ENCODE measurements at places on chromosomes 3 and 15. TPM values are rescaled to one million over a fixed set of nuclear protein-coding genes. Genes with fewer than 3 reads are reported as not detected.

Gene IGF2BP2
- 84.2 TPM for total RNA-seq

Gene CLDN11
- total RNA-seq, result 16.8 TPM

Gene PLSCR4
- 46.9 TPM for total RNA-seq

Gene TRPM1
- 52.6 TPM for total RNA-seq

Gene CHRFAM7A
- total RNA-seq, result 9.5 TPM

Gene LSAMP
- 52.5 TPM for total RNA-seq

Gene OIP5
- total RNA-seq, result 4.6 TPM

Gene RAD51
- total RNA-seq, result 4.1 TPM

Gene ALDH1A3
- 143 TPM for total RNA-seq

Gene PLCL2
- total RNA-seq, result 71.1 TPM

Gene SH3GL3
- 20.3 TPM for total RNA-seq

Gene CADM2
- total RNA-seq, result 137 TPM

Gene FES
- 35.7 TPM for total RNA-seq

Gene CKMT1B
- 6.7 TPM for total RNA-seq

Gene SI
- not detected for total RNA-seq

Gene CPNE9
- 3.8 TPM for total RNA-seq

Gene CORO2B
- 43.0 TPM for total RNA-seq

Gene DLL4
- total RNA-seq, result 49.5 TPM

Gene SLC22A14
- total RNA-seq, result 0.16 TPM

Gene BHLHE40
- 79.9 TPM for total RNA-seq

Gene CCR3
- total RNA-seq, result not detected

Gene NGLY1
- total RNA-seq, result 69.1 TPM

Gene ITPKA
- 2.6 TPM for total RNA-seq

Gene SOX14
- total RNA-seq, result not detected

Gene SERPINI2
- not detected for total RNA-seq

Gene TRNT1
- total RNA-seq, result 33.2 TPM

Gene GHSR
- not detected for total RNA-seq

Gene MME
- total RNA-seq, result 19.2 TPM

Gene PLSCR2
- total RNA-seq, result not detected

Gene P2RY12
- 3.0 TPM for total RNA-seq

Gene MEGF11
- 17.7 TPM for total RNA-seq

Gene FOXB1
- not detected for total RNA-seq

Gene SNTN
- total RNA-seq, result not detected

Gene CAMP
- total RNA-seq, result not detected

Gene CLPX
- 100 TPM for total RNA-seq
